Breast epithelium (tissue), 4 donors: ENCODE measurements at places on chromosomes 7 and 10. TPM values are rescaled to one million over a fixed set of nuclear protein-coding genes. Genes with fewer than 3 reads are reported as not detected.
A peak's percentile ranks its signal among the peaks of the same experiment; 100 is the strongest.

Gene TRPV6
- under 0.01 TPM for total RNA-seq

Gene C10orf105
- total RNA-seq = not detected

Gene CPSF4
- total RNA-seq = 32.8 TPM

Gene MCMBP
- total RNA-seq = 52.2 TPM

Gene ZYX
- 60.4 TPM for total RNA-seq

Gene SUN3
- total RNA-seq = not detected

Gene SLC39A12
- 0.16 TPM for total RNA-seq

Gene GPR15LG
- total RNA-seq = not detected

Gene ZNF862
- 21.4 TPM for total RNA-seq

Gene BCL7B
- 29.6 TPM for total RNA-seq

Gene PCLO
- 5.9 TPM for total RNA-seq

Gene STEAP2
- 22.1 TPM for total RNA-seq

Gene KCP
- total RNA-seq = 0.88 TPM

Gene UTF1
- not detected for total RNA-seq

Gene EGFR
- total RNA-seq = 65.0 TPM

DNA sequence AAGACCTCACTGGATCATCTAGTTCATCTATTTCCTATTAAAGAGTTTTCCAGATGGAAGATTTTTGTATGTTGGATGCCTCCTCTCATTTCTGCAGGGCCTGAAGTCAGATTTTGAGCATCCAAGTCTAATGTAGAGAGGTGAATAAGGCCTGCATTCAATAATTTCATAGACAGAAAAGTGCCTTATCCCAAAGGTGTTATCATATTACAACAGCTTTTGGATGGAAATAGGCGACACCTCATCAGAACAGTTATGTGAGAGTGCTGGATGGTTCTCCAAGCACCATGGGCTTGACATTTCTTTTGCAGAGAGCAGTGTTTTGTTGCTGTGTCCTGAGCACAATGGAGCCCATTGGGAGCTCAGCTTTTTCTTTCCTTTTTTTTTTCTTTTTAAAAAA lies 162.4 kb upstream of the MEOX2 start:
- DNase-seq = no peak

DNA sequence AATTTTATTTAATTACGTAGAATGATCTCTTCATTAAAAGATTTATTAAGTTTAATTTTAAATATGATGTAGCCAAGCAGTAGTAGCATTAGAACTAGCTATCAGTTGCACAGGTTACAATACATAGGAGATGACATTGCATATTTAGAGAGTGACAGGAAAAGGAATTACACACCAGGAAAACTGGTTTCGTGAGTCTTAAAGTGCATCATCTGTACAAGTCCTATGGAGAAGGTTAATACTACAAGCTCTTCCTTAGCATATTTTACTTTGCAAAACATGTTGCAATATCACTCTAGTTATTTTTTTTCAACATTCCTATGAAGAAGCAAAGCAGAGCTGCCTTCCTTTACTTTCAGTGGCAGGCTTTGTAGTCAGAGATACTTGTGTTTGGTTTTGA lies 20.2 kb upstream of the SEM1 start:
- no peak for DNase-seq

DNA sequence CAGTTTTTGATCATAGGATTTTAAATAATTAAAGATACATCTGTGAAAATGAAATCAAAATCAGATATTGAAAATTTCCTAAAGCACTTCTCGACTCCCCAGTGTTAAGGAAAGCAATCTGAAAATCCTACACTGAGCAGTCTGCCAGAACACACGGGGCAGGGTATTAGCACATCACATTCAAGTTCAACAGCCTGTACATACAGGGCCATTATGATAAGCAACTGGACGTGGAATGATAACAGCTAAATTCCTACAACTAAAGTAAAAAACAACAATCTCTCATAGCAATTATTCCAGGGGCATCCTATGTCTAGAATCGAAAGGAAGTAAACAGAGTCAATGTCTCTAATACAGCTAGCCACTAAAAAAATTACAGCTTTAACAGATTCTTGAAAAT lies 31.7 kb downstream of the TRDMT1 start:
- DNase-seq = no peak

DNA sequence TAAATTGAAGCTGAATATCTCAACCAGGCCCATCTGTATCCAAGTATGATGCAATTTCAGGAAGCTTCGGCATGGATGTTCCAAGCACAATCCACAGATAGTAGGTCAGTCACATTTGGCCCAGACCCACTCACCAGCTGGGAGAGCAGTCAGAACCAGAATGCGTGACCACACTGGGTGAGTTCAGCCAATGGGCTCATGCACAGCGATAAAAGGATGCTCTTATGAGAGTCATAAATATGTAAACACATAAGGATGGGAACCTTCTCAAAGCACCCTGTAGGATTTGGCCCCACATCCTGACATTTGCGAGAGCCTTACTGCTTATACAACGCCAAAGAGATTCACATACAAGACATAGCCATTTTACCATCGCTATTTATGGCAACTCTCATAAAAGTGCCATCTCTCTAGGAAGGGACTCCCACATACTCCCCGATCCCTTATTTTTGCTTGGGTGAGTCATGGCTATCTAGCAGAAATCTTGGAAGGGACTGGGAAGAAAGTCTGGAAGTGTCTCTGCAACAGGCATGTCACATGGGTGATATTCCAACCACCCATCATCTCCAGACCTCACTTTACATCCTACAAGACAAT lies 3.0 kb downstream of the AFAP1L2 start:
- peak; percentile 73 for DNase-seq

- DNase-seq = peak; percentile 25
Measured at GRCh38 chr7:43864126-43864525, 5.2 kb downstream of the MRPS24 start.

- DNase-seq = no peak
Measured at GRCh38 chr10:10132009-10132408, 885.7 kb upstream of the CELF2 start.

DNA sequence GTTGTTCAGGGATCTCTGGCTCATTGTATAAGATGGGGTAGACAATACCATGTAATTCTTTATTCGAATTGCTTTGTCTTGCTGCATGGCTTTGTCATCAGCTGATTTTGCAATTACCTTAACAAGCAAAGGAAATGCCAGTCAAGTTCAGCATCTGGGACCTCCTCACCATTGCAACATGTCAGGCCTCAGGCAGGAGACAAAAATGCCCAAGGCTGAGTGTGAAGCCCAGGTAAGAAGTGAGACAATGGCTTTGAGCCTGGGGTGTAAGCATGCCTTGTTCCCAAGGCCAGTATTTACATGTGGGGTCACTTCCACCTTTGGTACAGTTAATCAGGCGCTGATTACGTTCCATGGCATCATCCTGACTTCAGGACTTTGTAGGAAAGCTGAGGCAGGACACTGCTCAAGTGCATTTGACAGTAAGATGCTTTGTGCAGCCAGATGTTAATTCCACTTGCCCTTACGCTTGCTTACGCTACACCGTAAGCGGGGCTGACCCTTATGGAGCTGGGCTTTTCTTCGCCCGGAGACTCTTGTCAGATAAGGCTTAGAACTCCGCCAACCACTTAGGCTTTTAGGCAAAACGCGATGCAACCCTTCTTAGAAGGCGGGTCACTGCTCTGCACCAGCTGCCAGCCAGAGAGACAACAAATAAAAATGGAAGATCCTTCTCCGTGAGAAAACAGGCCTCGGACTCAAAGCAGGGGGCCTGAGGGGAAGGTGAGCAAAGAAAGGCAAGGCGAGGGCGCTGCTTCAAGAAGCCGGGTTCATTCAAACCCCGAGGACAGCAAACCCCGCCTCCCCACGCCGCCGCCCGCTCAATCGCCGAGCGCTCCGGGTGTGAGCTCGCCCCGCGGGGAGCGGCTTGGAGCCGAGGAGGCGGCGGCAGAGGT lies 1.3 kb upstream of the SP4 start:
- DNase-seq = no peak

DNA sequence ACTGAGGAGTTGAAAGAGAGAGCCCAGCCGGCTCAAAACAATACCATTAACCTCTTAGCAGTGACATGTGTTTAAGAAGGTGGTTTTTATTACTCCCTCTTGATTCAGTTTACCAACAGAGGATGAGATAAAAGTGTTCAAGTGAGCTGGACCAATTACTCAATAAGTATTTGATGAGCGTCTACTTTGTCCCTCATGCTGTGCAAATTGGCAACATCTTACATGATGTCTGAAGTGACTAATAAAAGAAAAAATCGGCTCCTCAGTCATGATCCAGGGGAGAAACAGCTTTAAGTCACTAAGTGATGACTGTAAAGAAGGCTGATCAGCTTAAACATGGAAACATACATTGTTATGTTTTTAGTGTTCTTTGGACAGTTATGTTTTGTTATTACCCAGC lies 7.8 kb downstream of the WNT16 start:
- no peak for DNase-seq

GRCh38 chr10:57921140-57921539 lies 346.6 kb downstream of the IPMK start:
- DNase-seq = no peak

- DNase-seq = no peak
Measured at GRCh38 chr10:21572578-21572977, 38.5 kb downstream of the MLLT10 start.

DNA sequence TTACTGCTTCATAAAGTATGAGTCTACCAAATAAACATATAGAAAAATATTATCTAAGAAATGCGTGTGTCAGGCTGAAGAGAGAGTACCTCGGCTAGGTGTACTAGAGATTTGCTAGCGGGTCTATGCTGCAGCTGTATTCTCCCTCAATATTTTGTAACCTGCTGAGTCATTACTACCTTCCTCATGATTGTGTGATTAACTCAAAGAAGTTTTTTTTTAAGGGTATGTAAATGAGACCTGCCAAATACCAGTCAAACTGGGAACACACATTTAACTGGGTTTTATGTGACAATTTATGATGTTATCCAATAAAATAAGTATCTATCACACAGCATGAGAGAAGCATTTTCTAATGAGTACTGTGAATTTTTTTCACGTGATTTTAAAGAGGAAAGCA lies 180.4 kb downstream of the RNF133 start:
- no peak for DNase-seq

GRCh38 chr10:12181065-12181775 lies 14.5 kb downstream of the NUDT5 start:
- no peak for DNase-seq

DNA sequence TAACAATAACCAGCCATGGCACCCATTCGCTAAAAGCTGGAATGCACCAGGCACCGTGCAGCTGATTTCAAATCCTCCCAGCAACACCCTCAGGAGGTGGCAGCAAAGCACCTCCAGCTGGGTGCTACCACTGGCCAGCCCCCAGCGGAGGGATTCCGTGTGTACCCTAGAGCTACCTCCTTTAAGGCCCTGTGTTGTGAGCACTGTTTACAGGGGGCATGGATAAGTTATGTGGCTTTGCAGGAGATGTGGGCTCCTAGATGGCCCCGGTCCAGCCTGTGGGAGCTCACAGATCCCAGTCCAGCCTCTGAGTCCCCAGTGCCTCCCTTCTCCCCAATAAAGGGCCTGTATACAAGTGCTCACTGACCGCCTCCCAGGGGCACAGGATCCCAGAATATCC lies 27.1 kb downstream of the TNRC18 start:
- no peak for DNase-seq

DNA sequence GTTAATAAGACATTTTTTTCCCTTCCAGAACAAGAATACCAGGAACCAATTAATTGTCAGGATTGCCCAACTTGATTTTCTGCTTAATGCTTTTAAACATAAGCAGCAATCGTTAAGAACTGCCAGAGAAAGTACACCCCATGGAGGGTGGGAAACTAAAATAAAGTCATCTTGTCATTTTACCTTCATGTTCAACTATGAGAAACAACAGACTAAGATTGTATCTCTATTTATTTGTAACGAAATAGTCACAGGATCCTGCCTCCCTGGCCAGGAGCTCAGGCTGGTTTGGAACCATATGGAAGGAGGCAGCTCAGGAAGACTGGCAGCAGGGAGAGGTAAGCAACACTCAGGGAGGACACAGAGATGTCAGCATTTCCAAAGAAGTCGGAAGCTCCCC lies 129.6 kb downstream of the TNS3 start:
- no peak for DNase-seq

DNA sequence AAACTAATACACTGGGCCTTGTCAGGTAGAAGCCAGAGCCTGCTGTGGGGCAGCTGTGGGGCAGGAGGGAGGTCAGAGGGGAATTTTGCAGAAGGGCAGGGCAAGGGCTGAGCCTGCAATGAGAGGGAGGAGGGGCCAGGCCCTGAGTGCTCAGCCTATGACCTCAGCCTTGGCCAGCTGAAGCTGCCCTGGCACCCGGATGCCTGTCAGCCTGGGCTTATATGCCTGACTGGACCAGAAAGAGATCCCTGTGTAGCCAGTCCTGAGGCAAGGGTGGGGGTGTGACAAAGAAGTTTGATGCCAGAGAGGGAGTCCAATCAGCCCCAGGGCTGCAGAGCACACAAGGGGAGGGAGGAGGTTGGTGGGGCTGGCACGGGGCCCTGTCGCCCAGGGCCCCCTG lies 22.3 kb upstream of the PRRT4 start:
- DNase-seq = no peak

- DNase-seq = no peak
Measured at GRCh38 chr7:129835569-129835968, 117.2 kb downstream of the UBE2H start.

DNA sequence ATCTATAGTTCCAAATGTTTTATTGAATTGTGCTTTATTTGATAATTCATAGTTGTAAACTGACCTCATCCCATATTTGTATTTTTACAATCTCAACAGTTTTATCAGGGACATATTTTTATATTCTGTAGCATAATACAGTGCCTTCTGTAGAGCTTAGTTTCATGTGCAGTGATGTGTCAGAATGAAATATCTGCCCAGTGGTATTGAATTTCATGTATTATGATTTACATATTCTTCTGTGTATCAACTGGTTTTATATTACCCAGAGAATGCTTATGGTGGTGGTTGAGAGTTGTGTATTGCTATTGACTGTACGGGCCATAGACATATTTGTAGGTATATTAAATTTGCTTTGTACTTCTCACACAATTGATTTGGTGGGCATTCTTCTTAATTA lies 89.9 kb downstream of the KAT6B start:
- DNase-seq = no peak

DNA sequence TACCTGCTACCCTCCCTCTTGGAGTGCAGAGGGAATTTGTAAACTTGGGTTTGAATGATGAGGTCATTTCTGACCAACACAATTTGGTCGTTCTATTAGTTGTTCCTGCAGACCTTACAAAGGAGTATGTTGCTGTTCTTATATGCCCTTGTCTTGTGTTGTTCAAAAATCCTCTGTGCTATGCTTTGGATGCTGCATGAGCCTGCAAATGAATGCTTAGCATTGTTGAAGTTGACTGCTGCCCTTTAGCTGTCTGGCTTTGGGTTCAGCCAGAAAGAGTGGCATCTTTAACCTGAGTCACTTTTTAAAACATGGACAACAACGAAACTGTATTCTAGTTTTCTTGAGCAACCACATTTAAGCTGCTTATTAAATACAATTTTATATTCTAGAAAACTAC lies 80.3 kb downstream of the SND1 start:
- DNase-seq = no peak

- DNase-seq = no peak
Measured at GRCh38 chr10:44960088-44960460, 472 bp downstream of the RASSF4 start.
